Keratinocyte (primary cell): ENCODE measurements at places on chromosomes 1 and 21.

DNA sequence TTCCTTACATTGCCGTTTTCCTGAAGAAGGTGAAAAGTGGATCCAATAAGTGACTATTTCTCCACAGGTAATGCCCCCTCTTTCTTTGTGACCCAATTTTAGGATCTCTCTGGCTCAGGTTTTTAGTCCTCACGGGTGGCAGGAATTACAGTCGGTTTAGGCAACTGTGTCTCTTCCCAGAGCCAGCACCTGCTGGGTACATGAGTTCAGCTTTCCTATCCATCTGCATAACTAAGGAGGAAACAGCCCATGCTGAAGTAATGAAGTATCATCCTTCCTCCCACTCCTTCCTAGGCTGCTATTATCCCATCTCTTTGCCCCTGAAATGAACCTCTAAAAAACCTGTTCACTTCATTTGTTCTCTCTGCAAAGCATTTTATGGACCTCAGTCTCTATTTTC is 544.6 kb downstream of the NEGR1 start:
- no peak for DNase-seq
- no peaks in the 10 kb centered on the region for H3K4me1 ChIP-seq
- H3K27ac ChIP-seq, result no peak overlapping the region
- H3K4me3 ChIP-seq, result no peak overlapping the region
- no peaks in the 10 kb centered on the region for H3K36me3 ChIP-seq
- no peaks in the 10 kb centered on the region for H3K27me3 ChIP-seq

- H3K4me3 ChIP-seq, result no peak overlapping the region
- H3K4me1 ChIP-seq, result no peaks in the 10 kb centered on the region
Measured at GRCh38 chr1:242011894-242012660, 13.2 kb upstream of the MAP1LC3C start.

DNA sequence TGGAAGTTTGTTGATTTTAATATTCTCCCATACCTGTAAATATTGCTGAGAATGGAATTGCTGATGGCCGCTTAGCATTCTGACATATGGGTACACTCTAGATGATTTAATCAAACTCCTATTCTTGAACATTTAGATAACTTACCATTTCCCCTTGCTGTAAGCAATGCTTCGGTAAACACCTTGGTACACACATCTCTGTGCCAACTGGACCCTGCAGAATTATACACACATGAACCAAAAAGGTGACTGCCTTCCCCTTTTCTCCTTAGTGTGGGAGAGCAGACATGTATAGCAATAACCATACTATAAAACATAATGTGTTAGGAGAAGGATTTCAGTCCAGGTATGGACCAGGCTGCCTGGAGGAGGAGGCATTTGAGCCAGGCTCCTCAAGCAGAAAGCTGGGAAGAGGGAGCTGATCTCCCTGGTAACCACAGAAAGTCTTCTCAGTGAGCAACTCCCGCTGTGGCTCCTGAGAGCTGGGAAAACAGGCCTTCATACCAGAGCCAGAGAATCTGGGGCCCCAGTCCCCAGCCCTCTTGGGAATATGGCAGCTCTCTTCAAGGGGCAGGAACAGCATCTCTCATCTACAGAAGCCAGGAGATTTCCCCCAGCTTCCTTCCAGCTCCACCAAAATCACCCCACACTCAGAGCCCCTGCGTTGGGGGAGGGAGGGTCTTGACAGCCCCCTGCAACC is 33.9 kb upstream of the CSF1 start:
- peaks cover 8% of the 10 kb centered on the region for H3K4me1 ChIP-seq
- H3K4me3 ChIP-seq, result no peak overlapping the region
- no peaks in the 10 kb centered on the region for H3K27me3 ChIP-seq
- H3K36me3 ChIP-seq, result no peaks in the 10 kb centered on the region
- no peak overlapping the region for H3K27ac ChIP-seq

GRCh38 chr1:93440272-93440671 is 7.6 kb upstream of the FNBP1L start:
- no peak overlapping the region for H3K4me3 ChIP-seq
- H3K4me1 ChIP-seq, result peaks cover 3% of the 10 kb centered on the region
- H3K27me3 ChIP-seq, result no peaks in the 10 kb centered on the region
- H3K36me3 ChIP-seq, result no peaks in the 10 kb centered on the region
- DNase-seq, result no peak

- peaks cover 7% of the 10 kb centered on the region for H3K4me1 ChIP-seq
- H3K4me3 ChIP-seq, result no peak overlapping the region
- no peak overlapping the region for H3K27ac ChIP-seq
- H3K27me3 ChIP-seq, result no peaks in the 10 kb centered on the region
- peaks cover 8% of the 10 kb centered on the region for H3K36me3 ChIP-seq
Measured at GRCh38 chr1:2407991-2408275, 4.4 kb downstream of the PEX10 start.

DNA sequence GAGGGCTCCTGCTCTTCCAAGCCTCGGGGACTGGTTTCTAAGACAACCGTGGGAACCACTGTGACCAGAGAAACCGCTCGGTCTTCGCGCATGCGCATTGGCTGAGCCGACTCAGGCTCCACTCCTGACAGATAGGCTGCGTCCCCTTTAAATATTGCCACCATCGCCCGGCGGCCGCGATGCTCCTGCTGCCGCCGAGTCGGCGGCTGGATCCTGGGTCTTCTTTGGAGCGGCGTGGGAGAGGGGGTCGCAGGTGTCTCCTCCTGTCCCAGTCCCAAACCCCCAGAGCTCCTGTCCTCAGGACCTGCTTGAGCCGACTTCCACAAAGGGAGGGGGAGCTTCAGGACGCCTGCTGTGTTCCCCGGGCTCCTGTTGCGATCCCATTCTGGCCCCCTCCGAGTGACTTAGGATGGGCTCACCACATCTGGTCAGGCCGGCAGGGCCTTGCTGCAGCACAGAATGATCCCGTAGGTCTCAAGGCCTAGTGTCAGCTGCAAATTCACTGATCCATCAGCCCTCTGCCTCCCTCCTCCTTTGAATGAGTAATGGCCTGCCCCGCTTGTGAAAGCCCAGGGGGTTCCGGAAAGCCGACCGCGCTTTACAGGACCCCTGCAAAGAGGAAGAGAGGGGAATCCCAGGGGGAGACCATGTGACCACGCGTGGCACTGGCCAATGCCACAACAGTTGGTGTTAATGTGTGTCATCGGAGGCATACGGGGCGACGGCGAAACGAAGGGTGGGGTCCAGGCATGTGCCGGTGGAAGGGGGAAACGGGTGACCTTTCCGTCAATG is 683.2 kb upstream of the TPTE start:
- DNase-seq, result no peak
- no peaks in the 10 kb centered on the region for H3K4me1 ChIP-seq
- H3K27ac ChIP-seq, result no peak overlapping the region
- no peak overlapping the region for H3K4me3 ChIP-seq

DNA sequence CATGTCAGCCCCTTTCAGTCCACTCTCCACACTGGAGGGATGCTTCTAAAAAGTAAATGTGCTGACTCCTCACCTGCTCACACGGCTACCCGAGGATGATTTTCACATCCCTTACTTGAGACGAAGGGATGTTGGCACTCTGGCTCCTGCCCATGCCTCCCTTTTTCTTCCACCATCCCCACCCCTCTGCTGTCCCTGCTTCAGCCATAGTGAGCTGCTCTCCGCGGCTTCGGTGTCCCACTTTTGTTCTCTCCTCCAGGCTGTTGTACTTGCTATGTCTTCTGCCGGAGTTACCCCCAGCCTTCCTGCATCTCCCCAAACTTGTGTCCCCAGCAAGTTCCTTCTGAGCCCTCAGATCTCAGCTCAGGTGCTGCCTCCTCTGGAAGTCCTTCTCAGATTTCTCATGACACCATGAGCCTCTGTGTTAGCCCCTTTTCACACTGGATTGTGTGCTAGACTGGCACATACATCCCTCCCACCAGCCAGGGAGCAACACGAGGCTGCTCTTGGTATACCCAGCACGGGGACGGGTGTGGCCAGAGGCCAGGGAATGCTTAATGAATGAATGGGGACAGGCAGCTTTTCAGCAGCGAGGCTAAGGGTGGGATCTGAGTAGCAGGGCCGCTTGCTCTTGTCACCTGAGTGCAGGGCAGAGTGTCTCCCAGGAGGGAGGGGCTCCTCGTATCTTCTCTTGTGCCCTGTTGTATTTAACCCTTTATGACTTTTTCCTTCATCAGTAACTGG is 1.3 kb downstream of the ACOT11 start:
- H3K4me1 ChIP-seq, result no peaks in the 10 kb centered on the region
- no peak for DNase-seq
- no peaks in the 10 kb centered on the region for H3K27me3 ChIP-seq
- H3K27ac ChIP-seq, result no peak overlapping the region
- H3K4me3 ChIP-seq, result no peak overlapping the region

- no peak overlapping the region for H3K27ac ChIP-seq
- H3K36me3 ChIP-seq, result no peaks in the 10 kb centered on the region
- H3K27me3 ChIP-seq, result peaks cover 36% of the 10 kb centered on the region
- DNase-seq, result no peak
- H3K4me1 ChIP-seq, result no peaks in the 10 kb centered on the region
Measured at GRCh38 chr1:154845879-154846278, 24.2 kb downstream of the KCNN3 start.
